WTC11 (cell line): ENCODE measurements at places on chromosomes 4 and X.

- DNase-seq = no peak
Measured at GRCh38 chrX:48667509-48667908, 16.1 kb upstream of the WAS start.

GRCh38 chr4:69894721-69895120 is 34.8 kb upstream of the SULT1E1 start:
- no peak for DNase-seq

- DNase-seq = no peak
Measured at GRCh38 chr4:108060164-108060563, 70.5 kb downstream of the HADH start.

- no peak for DNase-seq
Measured at GRCh38 chr4:114040319-114041116, 61.1 kb upstream of the ARSJ start.

DNA sequence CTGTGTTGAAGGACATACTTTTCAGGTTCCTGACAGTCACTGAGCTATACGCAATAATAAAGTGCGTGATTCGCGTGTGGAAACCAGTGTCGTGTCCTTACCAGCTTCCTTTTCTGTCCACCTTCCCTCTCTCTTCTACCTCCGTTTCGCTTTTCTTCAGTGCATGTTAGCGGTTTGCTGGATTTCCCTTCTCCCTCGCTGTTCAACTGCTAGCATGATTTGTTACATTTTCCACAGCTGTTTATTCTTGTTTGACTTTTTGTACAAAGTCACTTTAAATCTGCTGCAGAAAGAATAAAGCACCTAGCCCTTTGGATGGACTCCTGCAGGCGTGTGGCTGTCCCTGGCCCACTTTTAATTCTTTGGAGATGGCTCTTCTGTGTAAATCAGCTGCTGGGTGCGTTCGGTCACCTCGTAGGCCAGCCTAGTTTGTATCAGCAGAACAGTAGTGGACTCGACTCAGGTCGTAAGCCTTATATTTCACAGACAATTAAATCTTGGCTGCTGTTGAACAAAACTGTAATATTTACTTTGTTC is 8.9 kb upstream of the HAND2 start:
- no peak for DNase-seq

GRCh38 chrX:10135561-10136399 is 21.0 kb upstream of the CLCN4 start:
- no peak for DNase-seq

- no peak for DNase-seq
Measured at GRCh38 chr4:71009890-71010588, 16.6 kb downstream of the DCK start.

DNA sequence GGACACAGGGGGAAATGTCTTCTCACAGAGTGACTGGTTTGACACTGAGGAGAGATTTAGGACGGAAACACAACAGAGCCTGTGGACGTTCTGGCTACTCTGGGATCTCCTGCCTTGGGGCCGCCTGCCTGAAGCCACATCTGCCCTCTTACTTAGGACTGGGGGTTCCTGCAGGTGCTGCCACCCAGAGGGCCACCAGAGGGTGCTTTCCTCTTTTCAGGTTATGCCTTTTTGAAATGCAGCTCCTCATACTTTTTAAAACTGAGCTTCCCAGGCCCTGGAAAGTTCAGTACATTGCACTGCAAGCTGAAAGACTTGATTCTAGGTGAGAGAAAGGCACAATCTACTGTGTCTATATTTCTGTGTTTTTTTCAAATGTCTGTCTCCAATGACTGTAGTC is 92.2 kb upstream of the PGRMC2 start:
- DNase-seq = peak; percentile 56

GRCh38 chr4:74428276-74428675 is 16.7 kb upstream of the AREG start:
- no peak for DNase-seq

- no peak for DNase-seq
Measured at GRCh38 chr4:7299010-7299907, 106.9 kb downstream of the SORCS2 start.

DNA sequence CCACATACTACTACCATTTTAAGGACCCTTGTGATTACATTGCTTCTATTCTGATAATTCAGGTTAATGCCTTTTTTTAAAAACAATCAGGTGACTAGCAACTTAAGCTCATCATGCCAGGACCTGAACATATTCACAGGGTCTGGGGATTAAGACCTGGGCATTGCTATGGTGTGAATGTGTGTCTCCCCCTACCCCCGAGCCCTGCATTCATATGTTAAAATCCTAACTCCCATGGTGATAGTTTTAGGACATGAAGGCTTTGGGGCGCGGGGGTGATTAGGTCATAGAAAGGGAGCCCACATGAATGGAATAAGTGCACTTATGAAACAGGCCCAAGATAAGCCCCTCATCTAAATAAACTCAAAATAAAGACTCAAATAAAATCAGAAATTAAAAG is 734.4 kb upstream of the PABPC4L start:
- DNase-seq = no peak

DNA sequence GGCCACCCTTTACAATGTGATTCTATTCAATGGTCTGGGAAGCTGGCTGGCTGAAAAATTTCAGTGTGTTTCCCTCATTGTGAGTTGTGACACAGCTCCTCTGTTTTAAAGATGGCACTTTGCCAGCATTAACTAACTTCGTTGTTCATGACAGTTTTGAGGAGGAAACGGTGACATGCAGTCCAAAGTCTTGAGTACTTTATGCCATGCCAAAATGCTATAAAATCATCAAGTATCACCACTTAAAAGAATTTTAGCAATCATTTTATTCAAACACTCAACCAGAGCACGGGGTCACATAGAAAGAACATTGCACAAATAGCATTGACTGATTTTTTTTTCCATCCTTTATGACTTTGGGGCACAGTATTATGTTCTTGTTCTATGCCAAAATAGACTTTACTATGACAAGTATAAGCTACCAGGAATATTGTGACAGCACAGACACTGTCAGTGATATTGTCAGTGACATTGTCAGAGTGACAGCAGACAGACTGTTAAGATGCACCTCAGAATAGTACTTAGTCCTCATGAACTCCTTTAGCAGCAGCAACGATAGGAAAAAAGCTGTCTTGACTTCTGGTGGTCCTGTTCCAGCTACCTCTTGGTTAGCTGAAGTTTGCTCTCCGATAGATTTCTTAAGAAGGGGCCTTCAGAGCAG is 46.7 kb downstream of the CXCL13 start:
- DNase-seq = no peak

GRCh38 chrX:85052636-85053343 is 49.1 kb downstream of the APOOL start:
- DNase-seq = no peak

- no peak for DNase-seq
Measured at GRCh38 chrX:13482746-13483541, 86.5 kb upstream of the EGFL6 start.

DNA sequence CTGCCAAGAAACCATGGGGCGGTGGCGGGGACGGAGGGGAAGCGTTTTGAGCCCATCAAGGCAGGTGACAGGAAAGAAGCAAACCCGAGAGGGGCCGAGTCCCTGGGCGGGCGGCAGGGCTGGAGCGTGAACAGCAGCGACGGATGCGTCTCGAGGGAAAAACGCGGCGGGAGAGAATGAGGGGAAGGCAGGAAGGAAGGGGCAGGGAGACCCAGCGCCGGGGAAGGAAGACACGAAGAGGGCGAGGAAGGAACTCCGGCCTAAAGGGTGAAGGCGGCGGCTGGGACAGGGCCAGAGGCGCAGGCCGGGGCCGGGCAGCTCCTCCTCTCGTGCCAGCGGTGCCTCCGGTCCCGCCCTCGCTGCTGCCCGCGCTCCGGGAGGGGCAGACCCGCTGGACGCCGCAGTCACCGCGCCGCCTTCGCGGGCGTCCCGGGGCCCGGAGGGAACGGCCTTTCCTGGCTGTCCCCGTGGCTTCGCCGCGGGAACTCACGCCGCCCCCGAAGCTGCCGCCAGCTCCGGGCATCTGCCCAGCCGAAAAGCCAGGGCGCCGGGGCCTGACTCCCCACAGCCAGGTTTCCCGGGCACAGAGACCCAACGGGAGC is 751 bp upstream of the RGS12 start:
- DNase-seq = peak; percentile 43

DNA sequence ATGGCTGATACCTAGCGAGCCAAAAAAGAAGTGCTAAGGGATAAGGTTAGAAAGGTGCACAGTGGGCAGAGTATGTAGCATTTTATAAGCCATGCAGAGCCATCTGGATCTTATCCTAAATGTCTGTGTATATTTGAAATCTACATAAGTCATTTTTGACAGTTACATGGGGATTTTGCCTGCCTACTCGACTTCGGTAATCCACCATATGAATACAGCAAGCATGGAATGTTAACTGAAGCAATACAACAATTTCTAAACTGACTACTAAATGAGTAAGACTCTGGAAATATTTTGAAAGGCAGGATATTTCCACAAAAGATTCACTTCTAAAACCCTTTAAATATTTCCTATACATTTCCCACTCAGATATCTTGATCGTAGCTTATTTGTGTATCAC is 122.5 kb downstream of the KCNIP4 start:
- no peak for DNase-seq

DNA sequence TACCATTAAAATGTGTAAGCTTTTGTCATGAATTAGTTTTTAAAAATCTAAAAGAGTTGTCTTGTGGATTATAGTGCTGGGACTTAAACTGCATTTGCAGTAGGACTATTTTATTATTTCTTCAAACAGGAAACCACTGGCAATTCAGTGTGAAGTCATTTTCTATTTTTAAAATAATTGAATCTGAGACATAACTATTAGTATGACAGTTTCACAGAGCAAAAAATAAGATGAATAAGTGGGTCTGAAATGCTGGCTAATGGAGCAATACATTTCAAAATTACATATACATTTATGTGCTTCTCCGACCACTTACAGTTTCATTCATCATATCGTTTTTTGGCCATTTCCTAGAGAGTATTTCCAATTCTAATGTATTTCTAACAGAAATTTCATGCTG is 75.3 kb upstream of the RAPGEF2 start:
- DNase-seq = no peak

- DNase-seq = no peak
Measured at GRCh38 chr4:83219344-83220331, 65.0 kb downstream of the COQ2 start.

- no peak for DNase-seq
Measured at GRCh38 chr4:75477201-75477600, 37.0 kb downstream of the RCHY1 start.
